Substantia nigra (tissue), 51 donors: ENCODE measurements at places on chromosomes 11 and 22.

DNA sequence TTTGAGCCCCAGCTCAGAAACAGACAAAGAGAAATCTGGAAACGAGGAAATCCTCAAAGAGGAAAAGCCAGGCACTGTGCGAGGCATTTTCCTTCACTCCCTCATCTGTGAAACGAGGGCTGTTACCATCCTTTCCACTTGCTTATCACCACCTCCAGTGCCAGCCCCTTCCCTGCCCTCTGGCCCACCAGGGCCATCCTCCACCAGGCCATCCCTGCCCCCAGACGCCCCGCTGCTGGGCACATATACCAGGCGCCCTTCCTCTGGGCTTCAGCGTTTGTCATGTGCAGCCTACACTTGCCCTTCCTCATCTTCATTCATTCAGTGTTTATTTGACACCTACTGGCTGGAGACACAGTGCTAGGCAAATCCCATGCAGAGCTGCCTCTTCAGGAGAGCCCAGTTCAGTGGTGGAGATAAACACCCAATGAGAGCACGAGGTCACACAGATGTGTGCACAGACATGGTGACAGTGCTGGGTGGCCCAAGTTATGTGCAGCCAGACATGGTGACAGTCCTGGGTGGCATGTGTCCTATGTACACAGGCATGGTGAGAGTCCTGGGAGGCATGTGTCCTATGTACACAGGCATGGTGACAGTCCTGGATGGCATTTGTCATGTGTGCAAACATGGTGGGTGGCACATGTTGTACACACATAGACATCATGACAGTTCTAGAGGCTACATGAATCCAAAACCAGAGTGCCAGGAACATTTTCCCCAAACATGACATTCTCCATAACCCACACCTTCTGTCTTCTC, 9.7 kb downstream of the SPTBN2 start:
- DNase-seq = no peak

- peak; percentile 61 for DNase-seq
Observed at GRCh38 chr22:46149512-46150033, 753 bp upstream of the PPARA start.

DNA sequence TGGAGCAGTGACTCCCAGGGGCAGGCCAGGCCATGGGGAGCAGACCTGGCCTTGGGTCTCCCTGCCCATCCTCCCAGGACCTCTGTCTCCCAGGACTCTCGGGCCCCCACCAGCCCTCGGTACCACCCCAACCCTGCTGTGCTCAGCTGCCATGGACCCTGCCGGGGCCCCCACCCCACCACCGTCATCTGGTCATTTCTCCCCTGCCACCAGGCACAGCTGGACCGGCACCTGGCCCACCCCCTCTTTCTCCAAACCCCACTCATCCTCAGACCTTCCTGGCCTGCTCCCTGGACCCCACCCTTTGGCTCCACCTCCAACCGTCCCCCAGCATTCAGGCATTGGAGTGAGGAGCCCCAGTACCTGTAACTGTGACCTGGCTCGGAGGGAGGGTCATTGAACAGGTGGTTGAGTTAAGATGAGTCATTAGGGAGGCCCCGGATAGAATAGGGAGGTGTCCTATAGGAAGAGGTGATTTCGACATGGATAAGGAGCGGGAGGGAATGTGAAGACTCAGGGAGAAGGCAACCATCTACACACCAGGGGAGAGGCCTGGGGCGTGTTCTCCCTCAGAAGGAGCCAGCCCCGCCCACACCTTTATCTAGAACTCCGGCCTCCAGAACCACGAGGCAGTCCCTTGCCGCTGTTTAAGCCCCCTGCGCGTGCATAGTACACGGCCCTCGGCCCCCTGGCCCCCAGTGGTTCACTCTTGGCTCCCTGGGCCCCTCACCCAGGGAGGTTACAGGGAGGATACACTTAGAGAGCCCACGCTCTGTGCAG, 1395.9 kb downstream of the BRD1 start:
- DNase-seq = no peak

GRCh38 chr22:37045958-37046357, 5.6 kb upstream of the KCTD17 start:
- no peak for DNase-seq

DNA sequence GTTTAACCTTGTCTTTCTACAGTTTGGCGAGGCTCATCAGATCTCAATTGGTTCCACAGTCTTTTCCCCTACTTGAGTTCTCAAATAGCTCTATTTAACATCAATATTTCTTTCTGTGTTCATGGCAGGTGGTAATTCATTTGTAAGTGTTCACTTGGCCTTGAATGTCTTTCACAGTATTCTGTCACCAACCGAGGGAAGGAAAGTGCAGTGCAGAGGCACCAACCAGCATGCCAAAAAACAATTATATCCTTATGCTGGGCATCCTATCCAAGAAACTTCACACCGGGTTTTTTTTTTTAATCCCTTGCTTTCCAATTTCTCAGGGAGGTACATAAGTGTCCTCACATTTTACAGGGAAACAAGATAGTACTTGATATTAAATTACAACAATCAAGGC, 55.0 kb upstream of the ZC3H12C start:
- DNase-seq = no peak

DNA sequence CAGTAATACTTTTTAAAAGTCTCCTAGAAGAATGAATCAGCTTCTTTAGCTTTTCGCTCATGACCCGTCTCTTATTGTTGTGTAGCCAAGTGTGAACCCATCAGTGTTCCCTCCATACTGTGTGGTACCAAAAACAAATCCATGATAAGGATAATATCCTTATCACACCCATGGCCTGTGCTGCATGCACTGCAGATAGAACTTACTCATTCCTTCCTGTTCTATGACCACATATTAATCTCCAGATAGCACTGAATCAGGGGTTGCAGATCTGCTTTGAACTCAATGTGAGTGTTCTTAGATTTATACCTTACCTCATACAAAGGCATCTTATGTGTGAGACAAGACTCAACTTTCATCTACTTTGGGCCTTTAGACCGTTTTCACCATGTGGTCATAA, 373.4 kb downstream of the JRKL start:
- no peak for DNase-seq

DNA sequence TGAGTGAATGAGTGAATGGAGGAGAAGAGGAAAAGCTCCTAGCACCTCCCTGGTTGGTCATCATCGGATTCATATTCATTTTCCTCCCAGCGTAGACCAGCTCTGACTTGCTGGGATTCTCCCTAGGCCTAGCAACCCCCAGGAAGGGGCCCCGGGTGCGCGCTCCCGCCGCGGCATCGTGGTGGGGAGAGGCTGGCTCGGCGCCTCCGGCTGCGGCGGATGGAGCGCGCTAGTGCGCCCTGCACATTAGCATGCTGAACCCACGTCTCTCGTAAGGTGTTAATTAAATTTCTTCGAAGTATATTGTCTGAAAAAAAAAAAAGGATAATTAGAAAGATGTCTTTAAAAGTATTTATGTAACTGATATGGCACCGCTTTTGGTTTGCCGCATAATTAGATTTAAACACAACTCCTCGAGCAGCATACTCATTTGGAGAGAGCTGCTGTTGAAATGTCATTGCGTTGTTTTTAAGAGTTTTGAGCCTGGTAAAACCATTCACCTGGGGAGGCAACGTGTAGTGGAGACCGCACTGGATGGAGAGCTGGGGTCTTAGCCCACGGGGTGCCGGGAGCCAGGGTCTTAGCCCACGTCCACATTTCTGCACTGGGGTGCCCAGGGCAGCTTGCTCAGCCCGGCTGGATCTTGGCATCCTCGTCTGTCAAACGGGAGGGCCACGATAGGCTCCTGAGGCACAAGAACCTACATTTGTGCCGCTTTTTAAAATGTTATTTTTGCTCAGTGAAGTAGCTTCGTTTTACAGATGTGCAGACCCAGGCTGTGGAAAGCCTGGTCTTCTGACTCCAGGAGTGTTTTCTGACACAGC, 21.8 kb downstream of the MPPED1 start:
- DNase-seq = no peak

- no peak for DNase-seq
Observed at GRCh38 chr11:64677441-64678023, 45.5 kb downstream of the NRXN2 start.

DNA sequence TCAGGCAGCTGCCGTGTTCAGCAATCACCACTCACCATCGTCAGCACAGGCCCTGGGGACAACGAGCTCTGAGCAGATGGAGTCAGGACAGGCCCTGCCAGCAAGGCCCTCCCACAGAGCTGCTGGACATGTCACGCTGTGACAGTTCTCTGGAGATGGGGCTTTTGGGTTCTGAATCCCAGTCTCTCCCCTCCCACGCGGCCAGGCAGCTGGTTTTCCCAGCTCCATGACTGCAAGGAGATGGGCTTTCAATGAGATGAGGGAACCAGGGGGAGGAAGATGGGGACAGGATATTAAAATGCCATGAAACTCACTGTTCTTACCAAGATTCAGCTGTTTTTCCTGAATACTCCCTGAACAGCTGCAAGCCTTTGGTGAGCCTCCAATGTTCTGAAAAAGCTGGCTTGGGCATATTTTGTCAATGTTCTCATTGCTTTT, 305.9 kb downstream of the BRD1 start:
- DNase-seq = peak; percentile 36

DNA sequence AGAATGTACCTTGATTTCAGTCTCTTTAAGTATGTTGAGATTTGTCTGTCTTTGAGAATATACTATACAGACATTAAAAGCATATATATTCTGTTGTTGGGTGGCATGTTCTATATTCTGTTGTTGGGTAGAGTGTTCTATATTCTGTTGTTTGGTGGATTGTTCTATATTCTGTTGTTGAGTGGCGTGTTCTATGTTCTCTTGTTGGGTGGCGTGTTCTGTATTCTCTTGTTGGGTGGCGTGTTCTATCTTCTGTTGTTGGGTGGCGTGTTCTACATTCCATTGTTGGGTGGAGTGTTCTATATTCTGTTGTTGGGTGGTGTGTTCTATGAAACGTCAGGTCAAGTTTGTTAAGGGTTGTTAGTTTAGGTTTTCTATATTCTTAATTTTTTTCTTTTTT, 27.1 kb upstream of the CTTN start:
- DNase-seq = no peak

- DNase-seq = peak; percentile 11
Observed at GRCh38 chr11:122394313-122394712, 261.2 kb upstream of the UBASH3B start.

DNA sequence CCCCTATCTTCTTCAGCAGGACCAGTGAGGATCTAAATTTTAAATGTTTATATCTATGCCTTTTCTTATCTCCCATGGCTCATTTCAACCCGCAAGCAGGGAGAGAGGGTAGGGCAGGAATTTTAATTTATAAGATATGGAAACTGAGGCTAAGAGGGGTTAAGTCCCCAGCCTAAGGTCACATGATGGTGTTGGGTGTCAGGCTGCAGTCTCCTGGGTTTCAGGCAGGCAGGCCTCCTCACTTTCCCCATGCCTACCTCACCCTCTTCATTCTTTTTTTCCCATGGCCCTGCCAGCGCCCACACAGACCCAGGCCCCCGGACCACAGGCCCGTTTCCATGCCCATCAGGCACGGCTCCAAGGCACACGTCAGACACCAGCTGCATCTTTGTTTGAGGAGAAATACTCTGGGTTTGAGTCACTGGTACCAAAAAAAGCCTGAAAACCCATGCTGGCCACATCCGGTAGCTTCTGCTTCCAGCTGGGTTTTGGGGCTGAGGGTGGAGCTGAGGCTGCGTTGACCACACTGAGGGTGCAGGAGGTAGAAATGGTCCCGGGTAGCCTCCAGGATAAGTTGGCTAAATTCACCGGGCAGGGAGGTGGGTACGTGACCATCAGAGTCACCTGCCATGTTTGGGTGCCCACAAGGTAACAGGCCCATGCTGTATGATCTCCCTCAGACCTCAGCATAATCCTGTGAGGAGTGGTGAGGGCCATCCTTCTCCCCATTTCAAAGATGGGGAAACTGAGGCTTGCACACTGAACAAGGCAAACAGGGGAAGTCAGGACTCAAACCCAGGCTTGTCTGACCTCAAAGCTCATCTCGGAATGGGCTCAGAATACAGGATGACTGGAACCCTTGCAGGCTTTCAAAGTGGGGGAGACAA, 7.5 kb downstream of the CRYBB1 start:
- DNase-seq = no peak

- DNase-seq = no peak
Observed at GRCh38 chr11:70203751-70204465, 812 bp downstream of the FADD start.

- DNase-seq = peak; percentile 16
Observed at GRCh38 chr11:123062892-123063825, 1.2 kb upstream of the HSPA8 start.

- no peak for DNase-seq
Observed at GRCh38 chr11:76048763-76049162, 157.5 kb downstream of the WNT11 start.

GRCh38 chr11:100328626-100329340, 358.3 kb upstream of the ARHGAP42 start:
- no peak for DNase-seq

GRCh38 chr11:119727523-119728151, 1.4 kb downstream of the NECTIN1 start:
- DNase-seq = peak; percentile 26

DNA sequence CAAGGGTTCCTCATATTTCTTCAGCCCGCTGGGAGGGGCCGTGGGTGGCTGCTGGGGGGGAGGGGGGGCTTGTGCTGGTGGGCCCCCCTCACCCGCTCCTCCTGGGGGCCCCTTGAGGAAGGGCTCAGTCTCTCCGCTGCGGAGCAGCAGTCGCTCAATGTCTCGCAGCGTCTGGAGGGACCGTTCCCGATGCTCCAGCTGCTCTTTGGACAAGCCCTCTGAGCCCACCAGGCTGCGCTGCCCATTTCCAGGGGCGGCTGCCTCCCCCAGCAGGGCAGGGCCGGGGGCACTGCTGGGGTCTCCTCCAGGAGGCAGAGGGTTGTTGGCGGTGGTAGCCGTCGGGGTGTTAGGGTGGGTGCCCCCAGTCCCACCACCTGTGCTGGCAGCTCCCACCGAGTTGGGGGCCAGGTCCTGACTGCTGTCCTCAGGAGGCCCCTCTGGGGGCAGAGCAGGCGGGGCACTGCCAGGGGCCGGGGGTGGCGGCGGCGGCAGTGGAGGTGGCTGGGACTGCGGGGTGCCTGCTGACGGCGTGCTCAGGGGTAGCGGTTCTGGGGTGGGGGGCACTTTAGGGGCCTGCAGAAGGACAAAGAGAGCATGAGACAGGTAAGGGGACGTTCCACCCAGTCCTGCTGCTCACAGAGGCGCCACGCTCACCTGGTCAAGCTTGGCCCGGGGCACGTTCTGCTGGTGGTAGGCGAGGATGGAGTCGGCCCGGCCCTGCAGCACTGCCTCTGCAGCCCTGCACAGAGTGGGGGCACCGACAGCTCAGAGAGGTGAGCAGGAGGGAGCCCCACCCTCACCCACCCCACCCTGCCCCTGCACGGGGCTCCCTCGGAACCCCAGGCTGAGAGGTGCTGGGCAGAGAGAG, 18.9 kb downstream of the CXCR5 start:
- DNase-seq = no peak

- DNase-seq = no peak
Observed at GRCh38 chr22:38649841-38650522, 6.2 kb downstream of the FAM227A start.
